ENCODE measurements at places on chromosomes 7 and 10.

GRCh38 chr10:113681533-113682470 is 2.1 kb downstream of the CASP7 start:
- DNase-seq: peak; percentile 59

- DNase-seq: no peak
Measured at GRCh38 chr7:23907012-23907411, 197.0 kb downstream of the STK31 start.

DNA sequence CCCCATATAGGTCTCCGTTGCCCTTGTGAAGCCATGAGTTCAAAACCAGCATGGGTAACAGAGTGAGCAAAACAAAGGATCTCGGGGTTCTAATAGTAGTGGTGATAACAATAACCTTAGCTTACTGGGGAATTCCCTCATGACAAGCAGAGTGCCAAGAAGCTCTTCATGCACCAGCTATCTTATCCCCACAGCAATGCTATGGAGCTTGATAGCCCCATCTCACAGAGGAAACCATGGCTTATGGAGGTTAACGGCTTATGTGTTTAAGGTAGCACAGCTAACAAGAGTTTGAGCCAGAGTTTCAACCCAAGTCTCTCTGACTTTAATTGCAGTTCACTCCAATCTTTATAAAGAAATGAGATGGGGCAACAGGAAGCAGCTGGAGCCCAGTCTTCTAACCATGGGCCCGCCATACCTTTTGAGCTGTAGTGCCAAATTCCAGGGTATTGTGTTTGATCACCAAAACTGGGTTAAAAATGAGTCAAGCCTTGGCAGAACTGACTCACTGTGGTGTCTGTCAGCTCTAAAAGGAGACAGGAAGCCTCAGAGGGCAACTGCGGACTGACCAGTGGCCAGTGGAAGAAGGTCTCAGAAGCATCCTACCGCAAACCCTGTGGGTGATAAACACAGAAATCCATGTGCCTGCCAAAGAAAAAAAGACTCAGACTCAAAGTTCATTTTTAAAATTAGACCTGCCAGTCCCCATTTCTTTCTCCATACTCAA is 16.5 kb upstream of the PLAU start:
- no peak for DNase-seq

DNA sequence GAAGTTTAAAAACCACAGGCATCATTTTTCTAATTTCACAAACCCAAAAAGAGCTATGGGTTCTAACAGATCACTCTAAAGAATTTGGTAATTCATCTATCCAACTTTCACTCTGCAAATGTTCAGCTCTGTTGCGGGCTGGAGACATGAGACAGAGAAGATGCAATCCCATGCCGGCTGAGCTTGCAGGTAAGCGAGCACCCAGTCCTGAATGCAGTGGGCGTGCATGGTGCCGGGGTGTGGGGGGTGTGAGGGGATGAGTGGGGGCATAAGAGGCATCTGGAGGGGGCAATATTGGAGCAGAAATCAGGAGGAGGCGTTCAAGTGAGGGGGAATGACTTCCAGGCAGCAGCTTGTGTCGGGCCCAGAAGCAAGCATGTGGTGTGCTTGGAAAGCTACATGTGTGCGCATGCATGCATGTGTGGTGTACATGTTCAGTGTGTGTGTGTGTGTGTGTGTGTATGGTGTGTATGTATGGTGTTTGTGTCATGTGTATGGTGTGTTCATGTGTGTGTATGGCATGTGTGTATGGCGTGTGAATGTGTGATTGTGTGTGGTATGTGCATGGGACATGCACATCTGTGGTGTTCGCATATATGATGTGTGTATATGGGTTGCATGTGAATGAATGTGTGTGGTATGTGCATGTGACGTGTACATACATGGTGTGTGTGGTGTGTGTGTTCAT is 172.9 kb downstream of the PRKCQ start:
- DNase-seq: no peak

- no peak for DNase-seq
Measured at GRCh38 chr10:74377476-74377875, 226.5 kb downstream of the ADK start.

- no peak for DNase-seq
Measured at GRCh38 chr7:29343399-29343798, 148.8 kb downstream of the CHN2 start.

DNA sequence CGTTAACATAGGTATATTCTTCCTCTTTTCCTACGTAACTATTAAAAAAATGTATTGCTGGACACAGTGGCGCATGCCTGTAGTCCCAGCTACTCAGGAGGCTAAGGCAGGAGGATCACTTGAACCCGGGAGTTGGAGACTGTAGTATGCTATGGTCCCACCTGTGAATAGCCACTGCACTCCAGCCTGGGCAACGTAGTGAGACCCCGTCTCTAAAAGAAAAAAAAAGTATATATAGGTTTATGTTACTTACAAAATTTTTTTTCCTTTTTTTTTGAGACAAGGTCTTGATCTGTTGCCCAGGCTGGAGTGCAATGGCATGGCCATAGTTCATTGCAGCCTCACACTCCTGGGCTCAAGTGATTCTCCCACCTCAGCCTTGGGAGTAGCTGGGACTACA is 5.6 kb downstream of the NUB1 start:
- DNase-seq: no peak

DNA sequence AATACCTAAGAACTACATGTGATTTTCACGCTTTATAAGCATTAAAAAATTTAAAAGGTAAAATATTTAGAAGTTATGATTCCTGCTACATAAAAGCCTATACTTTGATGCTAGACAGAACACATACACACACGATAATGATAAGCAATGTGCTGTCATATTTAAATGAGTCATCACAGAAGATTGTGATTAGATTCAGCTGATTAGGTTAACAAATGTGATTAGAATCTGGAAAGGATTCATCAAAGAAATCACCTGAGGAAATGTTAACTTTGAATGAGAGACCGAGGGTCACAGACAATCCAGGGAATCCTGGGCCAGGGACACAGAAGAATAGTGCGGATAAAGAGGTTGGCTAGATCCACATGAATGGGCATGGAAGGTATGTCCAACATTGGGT is 42.0 kb upstream of the CYP2C18 start:
- no peak for DNase-seq

GRCh38 chr7:153640586-153640985 is 411.6 kb upstream of the DPP6 start:
- DNase-seq: no peak

DNA sequence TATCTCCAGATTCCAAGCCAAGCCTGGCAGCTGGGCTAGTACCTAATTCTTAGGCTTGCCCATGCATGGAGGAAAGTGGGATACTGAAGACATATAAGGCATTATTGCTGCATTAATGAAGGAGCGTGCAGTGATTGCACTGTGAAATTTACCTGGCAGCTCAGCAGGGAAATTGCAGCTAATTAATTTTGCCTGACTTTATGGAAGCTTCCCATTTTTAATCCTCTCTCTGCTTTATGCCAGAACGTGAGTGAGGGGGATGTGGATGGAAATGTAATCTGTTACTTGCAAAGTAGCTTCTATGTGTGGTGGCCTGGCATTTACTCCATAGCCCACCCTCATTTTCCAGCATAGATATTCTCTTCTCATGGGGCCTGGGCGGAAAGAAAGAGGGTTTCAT is 134.9 kb downstream of the SH2D4B start:
- DNase-seq: no peak

- no peak for DNase-seq
Measured at GRCh38 chr10:106660550-106660949, 504.0 kb downstream of the SORCS1 start.

DNA sequence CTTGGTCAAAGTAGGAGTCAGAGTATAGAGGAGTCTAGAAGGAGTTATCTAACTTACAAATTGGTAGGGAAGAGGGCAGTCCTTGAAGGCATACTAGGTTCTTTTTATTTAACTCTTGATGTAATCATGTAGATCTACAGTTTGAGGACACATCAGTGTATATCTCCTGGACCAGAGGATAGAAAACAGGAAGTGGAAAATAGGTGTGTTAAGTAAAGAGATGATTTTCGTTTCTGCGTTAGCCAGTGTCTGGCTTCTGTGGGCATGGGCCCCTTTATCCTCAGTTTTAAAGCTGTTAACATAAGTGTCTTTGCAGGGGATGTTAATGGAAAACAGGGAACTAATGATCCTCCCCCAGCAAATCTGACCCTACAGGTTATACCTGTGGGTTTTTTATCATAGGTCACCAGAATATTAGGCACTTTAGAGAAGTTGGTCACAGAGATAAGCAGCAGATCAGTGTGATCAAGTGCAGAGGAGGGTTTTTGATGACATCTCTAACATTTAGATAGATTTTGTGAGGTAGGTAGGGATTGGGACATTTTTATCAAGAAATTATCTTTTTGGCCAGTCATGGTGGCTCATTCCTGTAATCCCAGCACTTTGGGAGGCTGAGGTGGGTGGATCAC is 58.6 kb upstream of the PRSS1 start:
- no peak for DNase-seq

DNA sequence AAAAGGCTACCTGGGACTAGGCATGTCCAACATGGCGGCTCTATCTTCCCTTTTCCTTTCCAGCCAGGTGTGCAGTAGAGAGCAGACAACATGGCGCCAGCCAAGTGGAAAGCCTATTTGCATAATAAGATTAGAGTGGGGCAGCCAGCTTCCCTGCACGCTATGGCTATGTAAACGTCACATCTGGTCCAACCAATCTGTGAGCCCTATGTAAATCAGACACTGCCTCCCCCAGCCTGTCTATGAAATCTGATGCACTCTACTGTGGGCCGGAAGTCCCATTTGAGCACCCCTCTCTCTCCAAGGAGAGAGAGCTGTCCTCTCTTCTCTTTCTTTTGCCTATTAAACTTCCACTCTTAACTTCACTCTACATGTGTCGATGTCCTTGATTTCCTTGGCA is 984.9 kb upstream of the AUTS2 start:
- DNase-seq: no peak

- DNase-seq: no peak
Measured at GRCh38 chr7:77246026-77246640, 46.5 kb upstream of the FGL2 start.

- DNase-seq: no peak
Measured at GRCh38 chr10:69239136-69239535, 19.0 kb downstream of the HKDC1 start.

GRCh38 chr10:6478722-6479121 is 101.4 kb downstream of the PRKCQ start:
- DNase-seq: no peak

DNA sequence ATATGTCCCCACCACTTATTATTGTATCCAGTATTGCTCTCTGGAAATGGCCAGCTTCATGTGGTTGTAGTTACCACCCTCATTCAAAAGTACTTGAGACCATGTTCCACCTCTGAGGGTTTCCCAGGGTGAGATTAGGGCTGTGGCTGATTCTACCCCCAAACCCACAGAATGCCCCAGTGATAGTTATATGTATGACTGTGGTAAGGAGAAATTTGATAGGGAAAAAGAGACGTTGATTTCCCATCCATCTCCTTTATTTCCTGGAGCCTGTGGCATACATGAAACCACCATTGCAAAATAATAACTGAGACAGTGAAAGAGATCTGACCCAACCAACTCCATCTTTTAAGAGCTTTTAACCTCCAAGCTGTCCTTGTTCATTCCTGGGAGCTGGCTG is 25.2 kb downstream of the ARL5B start:
- no peak for DNase-seq

DNA sequence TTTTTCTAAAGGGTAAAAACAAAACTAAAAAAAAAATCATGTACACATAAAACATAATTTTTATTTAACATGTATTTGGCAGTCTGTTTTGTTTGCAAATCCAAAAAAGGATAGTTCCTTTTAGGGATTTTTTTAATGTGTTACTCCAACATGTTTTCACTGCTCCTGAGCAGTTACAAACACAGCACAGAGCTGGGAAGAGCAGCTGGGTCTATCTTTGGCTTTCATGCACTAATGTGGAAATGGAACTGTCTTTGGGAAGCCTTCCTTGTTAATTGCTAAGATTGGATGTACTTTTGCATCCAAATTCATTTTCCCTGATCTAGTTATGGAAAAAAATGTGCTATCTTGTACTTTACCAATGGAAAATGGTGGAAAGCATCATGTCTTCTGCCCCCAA is 1035.1 kb downstream of the CNTNAP2 start:
- no peak for DNase-seq

DNA sequence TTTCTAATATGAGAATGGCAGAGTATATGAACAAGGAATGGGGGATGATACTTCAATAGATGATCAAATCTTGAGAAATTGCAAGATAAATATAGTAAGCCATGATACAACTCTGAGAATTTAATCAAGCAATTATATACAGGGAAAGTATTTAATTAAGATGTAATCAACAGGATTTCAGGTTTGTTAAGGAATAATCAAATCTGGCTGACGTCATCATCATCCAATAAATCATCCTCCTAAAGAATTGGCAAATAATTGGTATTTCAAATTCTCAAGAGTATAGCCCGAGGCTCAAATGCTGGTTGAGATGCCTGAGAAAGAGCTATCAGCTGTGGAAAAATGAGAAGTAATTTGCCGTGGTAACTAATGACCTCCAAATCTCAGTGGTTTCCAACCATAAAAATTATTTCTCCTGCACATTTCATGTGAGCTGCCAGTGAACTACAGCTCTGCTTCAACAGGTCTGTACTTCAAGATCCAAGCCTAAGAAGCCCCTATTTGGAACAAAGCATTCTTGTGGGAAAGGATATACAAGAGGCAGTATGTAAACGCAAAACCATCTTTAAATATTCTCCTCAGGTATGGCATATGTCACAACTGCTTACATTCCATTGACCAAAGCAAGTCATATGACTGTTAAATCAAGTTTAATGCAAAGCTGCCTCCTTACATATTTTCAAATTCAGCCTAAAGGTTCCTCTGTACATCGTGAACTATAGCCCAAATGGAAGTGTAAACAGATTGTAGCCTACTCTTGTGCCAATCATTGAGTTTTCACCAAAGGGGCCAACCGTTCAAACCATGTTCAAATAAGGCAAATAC is 503.0 kb downstream of the KIF20B start:
- DNase-seq: no peak

DNA sequence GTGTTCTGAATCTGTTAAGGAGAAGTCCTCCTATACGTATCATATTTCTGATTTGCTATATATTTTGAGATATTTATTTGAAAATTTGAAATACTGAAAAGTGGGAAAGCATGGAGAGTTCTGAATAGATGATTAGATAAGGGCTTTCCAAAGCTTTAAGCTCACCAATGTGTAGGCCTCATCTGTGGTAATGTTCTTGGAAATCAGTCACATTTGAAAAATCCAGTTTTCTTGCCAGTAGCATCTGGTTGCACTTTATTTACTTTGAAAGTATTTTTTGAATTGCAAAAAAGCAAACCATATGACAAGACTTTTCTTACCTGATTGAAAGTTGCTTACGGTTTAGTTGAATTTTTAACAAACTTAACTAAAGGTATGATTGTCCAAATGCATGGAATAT is 21.7 kb downstream of the ADD3 start:
- DNase-seq: no peak

- DNase-seq: no peak
Measured at GRCh38 chr7:126211875-126212274, 1040.9 kb downstream of the GRM8 start.

GRCh38 chr7:35854311-35854710 is 53.5 kb downstream of the SEPTIN7 start:
- no peak for DNase-seq

- no peak for DNase-seq
Measured at GRCh38 chr7:129862682-129863081, 90.1 kb downstream of the UBE2H start.

Measured in activated naive CD8-positive, alpha-beta T cell treated with anti-CD3 and anti-CD28 coated beads for 36 hours (primary cell).